ENCODE measurements at places on chromosomes 7 and 10. TPM values are rescaled to one million over a fixed set of nuclear protein-coding genes. Genes with fewer than 3 reads are reported as not detected.

The STOX1 gene
- 16.2 TPM for total RNA-seq

The TAS2R5 gene
- total RNA-seq = 10.6 TPM

The NKX6-2 gene
- not detected for total RNA-seq

The PLPP4 gene
- 27.6 TPM for total RNA-seq

The DDC gene
- 1.2 TPM for total RNA-seq

The ANKRD2 gene
- total RNA-seq = not detected

The PDE6C gene
- not detected for total RNA-seq

The AOC1 gene
- total RNA-seq = 0.09 TPM

The ICA1 gene
- total RNA-seq = 18.3 TPM

The HOXA11 gene
- not detected for total RNA-seq

The RASA4 gene
- 139 TPM for total RNA-seq

The OPALIN gene
- not detected for total RNA-seq

The SLC13A1 gene
- not detected for total RNA-seq

The NANOS1 gene
- total RNA-seq = 7.8 TPM

The EPO gene
- not detected for total RNA-seq

The GBX1 gene
- not detected for total RNA-seq

The OR6V1 gene
- not detected for total RNA-seq

The VAX1 gene
- not detected for total RNA-seq

The OR2A42 gene
- 0.45 TPM for total RNA-seq

The PLEKHS1 gene
- total RNA-seq = not detected

The SORCS1 gene
- 25.6 TPM for total RNA-seq

The SAP25 gene
- not detected for total RNA-seq

The HOXA10 gene
- total RNA-seq = not detected

The TMEM184A gene
- 0.18 TPM for total RNA-seq

The FAM221A gene
- total RNA-seq = 15.2 TPM

The CTBP2 gene
- total RNA-seq = 57.7 TPM

The MRLN gene
- total RNA-seq = 12.2 TPM

The CALCR gene
- total RNA-seq = 0.45 TPM

The CPN1 gene
- not detected for total RNA-seq

The PDZD8 gene
- 23.0 TPM for total RNA-seq

The AKR1C1 gene
- total RNA-seq = 22.4 TPM

The TUBB8 gene
- total RNA-seq = not detected

The SFRP4 gene
- total RNA-seq = 2.2 TPM

The OGA gene
- 295 TPM for total RNA-seq

The SVOPL gene
- total RNA-seq = 1.00 TPM

The NPC1L1 gene
- not detected for total RNA-seq

The EIF4EBP2 gene
- total RNA-seq = 63.2 TPM

The MNX1 gene
- not detected for total RNA-seq

The RBM48 gene
- 18.2 TPM for total RNA-seq

The SLC29A4 gene
- total RNA-seq = 22.6 TPM

The PLCE1 gene
- 15.0 TPM for total RNA-seq

The COA1 gene
- 94.3 TPM for total RNA-seq

The ENO4 gene
- 1.3 TPM for total RNA-seq

The LRRC18 gene
- total RNA-seq = not detected

The LRRN3 gene
- total RNA-seq = 108 TPM

The CAMK2G gene
- total RNA-seq = 35.9 TPM

The GPR15LG gene
- 0.36 TPM for total RNA-seq

The CFAP69 gene
- 16.8 TPM for total RNA-seq

The SEMA3C gene
- total RNA-seq = 33.2 TPM

The BTBD16 gene
- total RNA-seq = not detected
